Stimulated activated CD4-positive, alpha-beta T cell treated with anti-CD3 and anti-CD28 coated beads, Interleukin-1b, Interleukin-23, amount 100 ng/mL, for 4 hours (primary cell): ENCODE measurements at places on chromosomes 7 and 10.

DNA sequence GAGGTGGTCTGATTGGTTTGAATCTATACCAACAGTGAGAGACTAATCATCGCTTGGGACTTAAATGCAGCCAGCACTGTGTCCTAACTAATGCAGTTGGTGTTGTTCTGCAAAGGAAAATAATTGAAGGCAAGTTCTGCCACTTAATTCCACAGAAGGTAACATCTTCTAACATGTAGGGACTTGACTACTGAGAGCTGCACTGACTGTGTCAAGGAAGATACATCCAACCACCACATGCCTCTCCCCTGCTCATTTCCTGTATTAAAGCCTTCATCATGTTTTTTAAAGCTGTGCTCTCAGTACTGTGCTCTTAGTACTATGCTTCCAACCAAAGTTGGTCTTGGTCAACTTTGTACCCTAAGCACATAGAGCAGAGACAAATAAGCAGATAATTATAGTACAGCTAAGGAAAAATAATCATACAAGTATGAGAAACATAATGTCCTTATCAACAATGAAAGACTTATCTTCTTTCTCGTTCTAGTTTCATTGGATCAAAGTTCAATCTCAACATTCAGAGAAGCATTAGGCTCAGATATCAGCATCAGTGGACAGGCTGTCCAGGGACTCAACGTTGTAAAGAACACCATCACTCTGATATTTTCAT, 2.8 kb upstream of the CYP3A4 start:
- DNase-seq: no peak

DNA sequence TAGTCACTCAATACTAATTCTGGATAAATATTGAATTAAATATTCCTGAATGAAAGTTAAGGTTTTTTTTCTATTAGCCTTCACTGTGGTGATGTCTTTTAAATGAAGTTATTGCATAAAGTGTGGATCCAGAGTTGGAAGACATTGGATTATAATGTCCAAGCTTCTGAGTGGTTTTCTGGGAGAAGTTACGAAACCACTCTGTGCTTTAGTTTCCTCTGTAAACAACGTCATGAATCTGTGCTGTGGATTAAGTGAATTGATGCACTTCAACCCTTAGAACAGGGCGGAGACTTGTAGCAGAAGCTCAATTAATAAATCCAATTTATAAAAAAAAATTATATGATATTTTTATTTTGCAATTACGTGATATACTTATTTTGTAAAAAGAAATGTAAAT, 271.7 kb downstream of the BICC1 start:
- no peak for DNase-seq

DNA sequence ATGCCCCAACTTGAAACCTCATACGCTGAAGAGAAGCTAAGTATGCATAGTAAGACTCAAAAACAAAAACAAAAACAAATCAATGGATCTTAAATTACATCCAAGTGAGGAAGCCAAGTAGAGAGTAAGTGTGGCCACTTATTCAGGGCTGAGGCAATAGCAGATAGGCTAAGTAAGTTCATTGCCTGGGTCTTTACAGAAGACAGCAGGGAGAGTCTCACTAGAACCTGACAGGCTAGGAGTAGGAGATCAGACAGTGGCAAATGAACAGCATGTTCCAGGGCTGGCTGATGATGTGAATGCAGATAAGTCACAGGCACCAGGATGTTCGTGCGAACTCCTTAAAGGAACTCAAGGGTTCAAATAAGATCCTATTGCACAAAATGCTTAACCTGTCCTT, 568.6 kb downstream of the KCNMA1 start:
- no peak for DNase-seq

GRCh38 chr7:26862834-26863233, 1.6 kb downstream of the SKAP2 start:
- no peak for DNase-seq

- DNase-seq: no peak
Measured at GRCh38 chr10:119403921-119404320, 138.6 kb downstream of the RGS10 start.
